Spinal cord (tissue), 10 donors: ENCODE measurements at places on chromosomes 11 and 22. TPM values are rescaled to one million over a fixed set of nuclear protein-coding genes. Genes with fewer than 3 reads are reported as not detected.

The EXPH5 gene
- total RNA-seq = 3.6 TPM

The ACR gene
- 0.17 TPM for total RNA-seq

The CHRNA10 gene
- 0.40 TPM for total RNA-seq

The LMO2 gene
- total RNA-seq = 22.3 TPM

The OR5F1 gene
- not detected for total RNA-seq

The SMIM35 gene
- total RNA-seq = 0.10 TPM
